H1 (cell line): ENCODE measurements at places on chromosomes 4 and X. TPM values are rescaled to one million over a fixed set of nuclear protein-coding genes. Genes with fewer than 3 reads are reported as not detected.

MAGEB5 gene
- not detected in 2 replicates for total RNA-seq

PAGE1 gene
- not detected in 2 replicates for total RNA-seq

SRPX gene
- 10.4 TPM in 2 replicates for total RNA-seq

PRKG2 gene
- total RNA-seq: 1.2 and 1.5 TPM in 2 replicates

RNF175 gene
- 7.3 and 7.9 TPM in 2 replicates for total RNA-seq

KCNIP4 gene
- not detected in 2 replicates for total RNA-seq

CTAG1B gene
- not detected in 2 replicates for total RNA-seq

FMR1 gene
- 43.6 and 49.4 TPM in 2 replicates for total RNA-seq

GRCh38 chrX:119118780-119119395 lies 8.7 kb downstream of the KIAA1210 start:
- peak; percentile 59 for DNase-seq
- no peaks in the 10 kb centered on the region for H3K36me3 ChIP-seq

- H3K4me3 ChIP-seq: no peak overlapping the region
- H3K27ac ChIP-seq: no peak overlapping the region
- DNase-seq: no peak
- H3K27me3 ChIP-seq: no peaks in the 10 kb centered on the region
- H3K36me3 ChIP-seq: no peaks in the 10 kb centered on the region
Measured at GRCh38 chrX:111490688-111491087, 20.8 kb upstream of the SERTM2 start.

GRCh38 chr4:185219551-185220344 lies 10.3 kb downstream of the SNX25 start:
- H3K4me1 ChIP-seq: no peaks in the 10 kb centered on the region; the same call in 1 of the 2 replicates
- H3K36me3 ChIP-seq: no peaks in the 10 kb centered on the region
- no peak overlapping the region for H3K27ac ChIP-seq
- no peaks in the 10 kb centered on the region for H3K27me3 ChIP-seq
- DNase-seq: no peak

DNA sequence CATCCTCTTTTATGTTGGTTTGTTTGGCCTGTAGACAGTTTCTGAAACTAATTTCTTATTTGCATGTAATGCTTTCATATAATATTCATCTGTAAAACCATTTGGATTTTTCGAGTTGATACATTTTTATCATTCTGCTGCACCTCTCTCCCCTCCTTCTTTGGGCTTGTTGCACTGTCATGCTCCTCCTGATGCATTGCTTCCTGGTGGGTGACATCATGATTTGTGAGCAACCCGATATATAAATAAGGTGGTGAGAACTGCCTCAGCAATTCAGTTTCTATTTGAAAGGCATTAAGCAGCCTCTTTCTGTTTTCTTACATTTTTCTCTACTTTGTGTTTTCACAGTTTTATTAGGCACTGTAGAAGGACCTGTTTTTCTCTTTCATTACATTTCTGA lies 515.7 kb downstream of the RPA4 start:
- DNase-seq: no peak
- no peaks in the 10 kb centered on the region for H3K27me3 ChIP-seq
- no peaks in the 10 kb centered on the region for H3K4me1 ChIP-seq
- H3K36me3 ChIP-seq: no peaks in the 10 kb centered on the region
- no peak overlapping the region for H3K27ac ChIP-seq

- no peaks in the 10 kb centered on the region for H3K4me1 ChIP-seq
- H3K36me3 ChIP-seq: no peaks in the 10 kb centered on the region; the same call in 1 of the 2 replicates
- no peak overlapping the region for H3K4me3 ChIP-seq
Measured at GRCh38 chr4:65050786-65051185, 619.5 kb downstream of the EPHA5 start.

- no peak overlapping the region for H3K27ac ChIP-seq
- no peak for DNase-seq
- no peaks in the 10 kb centered on the region for H3K27me3 ChIP-seq
- peaks cover 42% of the 10 kb centered on the region for H3K36me3 ChIP-seq
Measured at GRCh38 chrX:21974011-21974385, 33.5 kb downstream of the SMS start.

DNA sequence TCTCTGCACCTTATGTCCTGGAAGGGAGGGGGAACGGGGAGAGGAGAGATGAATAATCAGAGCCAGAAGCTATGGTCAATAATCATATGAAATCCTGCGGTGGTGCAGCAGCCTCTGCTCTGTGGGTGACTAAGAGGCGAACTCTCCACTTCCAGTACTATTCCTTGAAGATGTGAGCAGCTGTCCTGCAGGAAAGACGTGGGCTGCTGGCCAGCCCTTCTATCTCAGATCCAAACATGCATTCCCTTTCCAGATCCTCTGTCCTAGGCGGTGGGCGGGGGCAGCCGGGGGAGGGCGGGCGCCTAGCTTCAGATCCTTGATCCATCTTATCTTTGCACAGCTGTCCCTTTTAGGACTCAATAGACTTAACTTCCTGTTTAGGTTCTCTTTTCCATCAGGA lies 34.5 kb downstream of the SPINK2 start:
- no peaks in the 10 kb centered on the region for H3K27me3 ChIP-seq
- no peaks in the 10 kb centered on the region for H3K36me3 ChIP-seq
- DNase-seq: no peak
- H3K4me3 ChIP-seq: no peak overlapping the region
- peaks cover 7% of the 10 kb centered on the region; the same call in 1 of the 2 replicates for H3K4me1 ChIP-seq

- H3K36me3 ChIP-seq: no peaks in the 10 kb centered on the region
- H3K27me3 ChIP-seq: no peaks in the 10 kb centered on the region
- H3K27ac ChIP-seq: no peak overlapping the region
- H3K4me1 ChIP-seq: no peaks in the 10 kb centered on the region
- DNase-seq: no peak
Measured at GRCh38 chrX:104428231-104428630, 137.8 kb upstream of the IL1RAPL2 start.

GRCh38 chrX:13090027-13090338 lies 45.6 kb upstream of the FAM9C start:
- H3K36me3 ChIP-seq: no peaks in the 10 kb centered on the region
- H3K4me3 ChIP-seq: no peak overlapping the region
- no peaks in the 10 kb centered on the region for H3K4me1 ChIP-seq

- H3K36me3 ChIP-seq: no peaks in the 10 kb centered on the region
- H3K4me3 ChIP-seq: peak within 1 kb of the TSS; percentile 42
- H3K27ac ChIP-seq: no peak within 1 kb of the TSS
Measured at GRCh38 chr4:13543839-13544605, at the start of gene NKX3-2. Gene NKX3-2, minus strand, starts transcription at chr4:13544508. Its CDS starts 94 bp downstream, at chr4:13544414.

DNA sequence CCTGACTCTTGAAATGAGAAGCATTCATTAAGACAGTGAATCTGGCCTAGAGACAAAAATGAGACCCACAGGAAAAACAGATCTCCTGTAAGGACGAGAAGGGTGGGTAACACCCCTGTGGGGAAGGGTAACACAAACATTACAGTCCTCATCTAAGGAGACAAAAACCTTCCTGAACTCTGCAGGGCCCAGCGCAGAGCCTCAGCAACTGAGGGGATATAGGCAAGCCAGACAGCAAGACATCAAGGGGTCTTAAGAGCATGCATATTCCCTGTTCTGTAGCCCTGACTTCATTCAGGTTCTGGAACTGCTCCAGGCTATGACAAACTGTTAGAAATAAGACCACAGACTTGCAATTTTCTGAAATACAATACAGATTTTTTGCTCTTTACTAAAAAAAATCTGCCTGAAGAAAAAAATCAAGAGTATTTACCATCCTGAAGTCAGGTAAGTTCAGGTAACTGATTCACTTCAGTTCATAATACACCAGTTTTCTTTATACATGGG lies 15.5 kb downstream of the COX18 start:
- peaks cover 3% of the 10 kb centered on the region; the same call in 1 of the 2 replicates for H3K4me1 ChIP-seq
- no peaks in the 10 kb centered on the region for H3K27me3 ChIP-seq
- peak overlapping the region; percentile 16; the same call in 1 of the 2 replicates for H3K4me3 ChIP-seq
- H3K27ac ChIP-seq: no peak overlapping the region
- peaks cover 10% of the 10 kb centered on the region for H3K36me3 ChIP-seq

- peak overlapping the region; percentile 59 for H3K4me3 ChIP-seq
- H3K4me1 ChIP-seq: no peaks in the 10 kb centered on the region
- H3K27me3 ChIP-seq: no peaks in the 10 kb centered on the region
- DNase-seq: peak; percentile 70
Measured at GRCh38 chrX:1205681-1206611, 6.5 kb downstream of the CRLF2 start.

DNA sequence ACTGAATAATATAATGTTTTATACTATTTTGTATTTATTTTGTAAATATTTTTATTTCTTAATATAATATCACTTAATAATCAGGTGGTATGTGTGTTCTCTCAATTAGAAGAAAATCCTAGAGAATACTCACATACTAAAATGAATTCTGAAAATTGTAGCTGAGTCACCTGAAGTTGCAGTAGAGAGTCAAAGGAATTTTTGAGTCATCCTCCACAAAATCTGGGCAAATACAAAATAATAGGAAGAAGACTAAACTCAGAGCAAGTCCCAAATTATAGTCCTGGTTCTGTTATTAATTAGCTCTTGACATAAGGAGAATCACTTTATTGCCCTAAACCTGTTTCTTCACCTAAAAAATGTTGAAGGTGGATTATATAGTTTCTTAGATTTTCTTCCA lies 57.8 kb downstream of the SPATA4 start:
- no peaks in the 10 kb centered on the region for H3K36me3 ChIP-seq
- H3K27me3 ChIP-seq: no peaks in the 10 kb centered on the region
- H3K4me1 ChIP-seq: no peaks in the 10 kb centered on the region

- H3K36me3 ChIP-seq: no peaks in the 10 kb centered on the region
- no peak overlapping the region for H3K4me3 ChIP-seq
- H3K27ac ChIP-seq: no peak overlapping the region
- no peaks in the 10 kb centered on the region for H3K27me3 ChIP-seq
Measured at GRCh38 chr4:186854256-186854655, 130.6 kb upstream of the FAT1 start.

GRCh38 chr4:68963374-68963773 lies 11.8 kb upstream of the UGT2A3 start:
- H3K36me3 ChIP-seq: no peaks in the 10 kb centered on the region
- H3K27ac ChIP-seq: no peak overlapping the region
- no peak for DNase-seq

GRCh38 chrX:48966796-48967579 lies 4.7 kb downstream of the KCND1 start:
- H3K4me1 ChIP-seq: no peaks in the 10 kb centered on the region; the same call in 1 of the 2 replicates
- H3K4me3 ChIP-seq: no peak overlapping the region
- no peak for DNase-seq
- no peak overlapping the region for H3K27ac ChIP-seq
- no peaks in the 10 kb centered on the region for H3K36me3 ChIP-seq

DNA sequence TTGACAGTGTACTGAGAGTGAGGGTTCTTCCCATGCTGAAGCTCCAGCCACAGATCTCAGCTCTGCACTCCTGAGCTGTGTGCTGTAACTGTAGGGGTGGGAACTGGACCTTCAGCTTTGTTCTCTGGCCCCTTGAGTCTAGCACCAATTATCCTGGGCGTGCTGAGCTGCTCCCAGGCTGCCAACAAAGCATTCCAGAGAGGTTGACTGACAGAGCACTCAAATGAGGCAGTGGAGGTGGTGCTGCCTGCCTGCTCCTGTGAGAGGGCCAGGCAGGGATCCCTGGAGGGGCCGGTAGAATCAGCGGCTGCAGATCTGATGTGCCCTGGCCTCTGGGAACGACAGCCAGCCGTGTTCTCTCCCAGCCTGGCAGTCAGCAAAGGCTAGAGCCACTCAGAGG lies 375.7 kb upstream of the AADAT start:
- no peaks in the 10 kb centered on the region for H3K27me3 ChIP-seq
- H3K36me3 ChIP-seq: no peaks in the 10 kb centered on the region
- no peak for DNase-seq

GRCh38 chr4:156223985-156224384 lies 270.3 kb upstream of the CTSO start:
- no peaks in the 10 kb centered on the region for H3K4me1 ChIP-seq
- no peak overlapping the region for H3K27ac ChIP-seq
- no peaks in the 10 kb centered on the region for H3K36me3 ChIP-seq
- DNase-seq: no peak
- H3K4me3 ChIP-seq: no peak overlapping the region

- H3K4me1 ChIP-seq: peaks cover 29% of the 10 kb centered on the region; the same call in 1 of the 2 replicates
- H3K4me3 ChIP-seq: peak overlapping the region; percentile 50
- H3K36me3 ChIP-seq: no peaks in the 10 kb centered on the region; the same call in 1 of the 2 replicates
- peak; percentile 65 for DNase-seq
- H3K27me3 ChIP-seq: no peaks in the 10 kb centered on the region
Measured at GRCh38 chr4:153257151-153257620, 52.9 kb downstream of the TRIM2 start.
